MM.1S (cell line): ENCODE measurements at places on chromosomes 6 and 20.

DNA sequence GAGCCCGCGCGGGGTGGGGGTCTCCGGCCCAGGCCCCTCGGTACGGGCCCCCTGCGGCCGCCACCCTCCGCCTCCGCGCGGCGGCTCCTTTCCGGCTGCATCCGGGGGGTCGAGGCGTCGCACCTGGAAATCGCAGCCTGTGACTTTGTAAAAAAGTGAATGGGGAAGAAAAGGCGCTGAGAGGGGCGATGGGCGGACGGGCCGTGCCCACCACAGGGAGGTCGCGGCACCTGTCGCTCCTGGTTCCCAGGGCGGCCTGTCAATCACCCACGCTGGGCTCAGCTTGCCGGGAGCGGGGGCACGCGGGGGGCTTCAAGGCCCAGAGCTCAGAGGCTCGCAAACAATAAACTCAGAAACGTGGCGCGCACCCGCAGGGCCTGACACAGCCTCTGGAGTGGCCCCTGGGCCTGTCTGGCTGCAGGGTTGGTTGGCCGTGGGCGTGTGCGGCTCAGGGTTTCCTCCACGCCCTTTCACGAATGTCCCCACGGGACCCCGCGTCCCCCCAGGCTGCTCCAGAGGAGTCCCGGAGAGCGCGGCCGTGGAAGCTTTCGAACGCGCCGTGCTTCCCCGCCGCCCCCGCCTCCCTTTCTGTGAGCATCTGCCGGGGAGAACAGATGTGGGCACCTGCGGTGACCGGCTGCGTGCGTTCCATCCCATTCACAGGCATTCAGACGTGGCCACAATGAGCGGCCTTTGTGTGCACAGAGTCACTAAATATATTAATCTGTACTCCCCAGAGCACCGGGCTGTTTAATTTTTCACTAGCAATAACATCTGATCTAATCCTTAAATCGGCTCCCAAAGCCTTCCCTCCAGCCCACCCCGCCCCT lies 6.1 kb upstream of the DLL1 start:
- H3K4me1 ChIP-seq = no peaks in the 10 kb centered on the region
- H3K27ac ChIP-seq = no peak overlapping the region
- no peaks in the 10 kb centered on the region for H3K36me3 ChIP-seq

GRCh38 chr20:62791301-62792181 lies 4.7 kb upstream of the MRGBP start:
- H3K27ac ChIP-seq = no peak overlapping the region
- H3K27me3 ChIP-seq = peaks cover 43% of the 10 kb centered on the region
- peak; percentile 72 for DNase-seq
- no peak overlapping the region for H3K4me3 ChIP-seq
- peaks cover 6% of the 10 kb centered on the region for H3K4me1 ChIP-seq

DNA sequence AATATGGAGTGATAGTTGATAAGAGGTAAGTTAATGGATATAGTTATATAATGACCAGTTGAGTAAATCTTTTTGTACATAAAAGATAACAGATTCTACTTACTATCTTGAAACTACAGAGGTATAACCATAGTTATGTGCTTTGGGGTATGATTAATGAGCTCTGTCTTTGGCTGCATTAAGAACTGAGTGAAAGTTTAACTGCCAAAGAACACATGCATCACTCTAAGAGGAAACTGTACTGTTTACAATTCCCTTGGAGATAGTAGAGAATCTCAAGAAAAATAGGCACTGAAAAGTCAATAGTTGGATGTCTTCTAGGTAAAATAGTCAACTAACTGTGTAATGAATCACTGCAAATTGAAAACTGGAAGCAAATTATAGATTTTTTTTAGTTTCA lies 1129.5 kb downstream of the EPHA7 start:
- H3K4me3 ChIP-seq = no peak overlapping the region
- no peak overlapping the region for H3K27ac ChIP-seq
- no peaks in the 10 kb centered on the region for H3K4me1 ChIP-seq
- no peaks in the 10 kb centered on the region for H3K36me3 ChIP-seq
- DNase-seq = no peak

DNA sequence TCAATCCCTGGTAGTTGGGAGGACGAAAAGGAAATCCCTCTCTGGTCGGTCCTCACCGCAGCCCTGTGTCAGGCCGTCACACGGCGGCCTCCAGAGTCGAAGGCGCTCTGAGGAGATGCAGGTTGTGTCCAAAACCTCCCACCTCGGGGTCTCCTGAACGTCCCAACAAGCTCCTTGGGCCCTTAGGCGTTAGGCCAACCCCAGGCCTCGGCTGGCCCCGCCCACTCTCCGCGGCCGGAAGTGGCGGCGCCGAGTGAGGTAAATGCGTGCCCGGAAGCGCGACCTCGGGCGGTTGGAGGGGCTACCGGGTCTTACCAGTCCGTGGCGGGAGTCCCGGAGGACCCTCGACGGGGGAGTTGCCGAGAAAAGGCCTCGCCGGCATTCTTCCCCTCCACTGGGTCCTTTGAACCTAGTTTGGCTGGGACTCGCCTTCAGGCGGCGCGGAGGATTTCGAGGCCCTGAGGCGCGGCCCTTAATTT lies at the start of gene TDRD6:
Gene TDRD6 (plus strand): TSS at position 267 of the 479 bp plus-strand sequence. CDS start 244 bp downstream, outside the sequence.
- no peak for DNase-seq
- H3K36me3 ChIP-seq = no peaks in the 10 kb centered on the region
- no peaks in the 10 kb centered on the region for H3K4me1 ChIP-seq
- no peak within 1 kb of the TSS for H3K27ac ChIP-seq
- no peaks in the 10 kb centered on the region for H3K27me3 ChIP-seq

GRCh38 chr6:85172705-85173104 lies 277.2 kb upstream of the NT5E start:
- no peaks in the 10 kb centered on the region for H3K36me3 ChIP-seq
- H3K27me3 ChIP-seq = no peaks in the 10 kb centered on the region
- H3K4me1 ChIP-seq = no peaks in the 10 kb centered on the region
- H3K4me3 ChIP-seq = no peak overlapping the region
- DNase-seq = no peak
- H3K27ac ChIP-seq = no peak overlapping the region

DNA sequence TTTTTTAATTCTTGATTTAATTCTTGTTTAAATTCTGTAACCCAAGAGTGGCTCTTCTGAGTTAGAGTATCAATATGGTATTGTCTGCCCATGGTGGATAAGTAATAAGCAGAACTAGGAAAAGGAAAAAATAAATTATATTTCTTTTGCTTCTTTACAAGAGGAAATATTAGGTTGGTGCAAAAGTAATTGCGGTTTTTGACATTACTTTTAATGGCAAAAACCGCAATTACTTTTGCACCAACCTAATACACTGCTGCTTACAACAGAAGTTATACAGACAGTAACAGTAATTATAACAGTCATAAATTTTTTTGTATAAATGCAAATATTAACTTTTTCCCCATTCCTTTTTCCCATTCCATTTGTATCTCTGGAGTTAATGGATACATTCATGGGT lies 65.6 kb downstream of the HS3ST5 start:
- DNase-seq = no peak
- H3K27ac ChIP-seq = no peak overlapping the region
- H3K36me3 ChIP-seq = no peaks in the 10 kb centered on the region
- no peak overlapping the region for H3K4me3 ChIP-seq

DNA sequence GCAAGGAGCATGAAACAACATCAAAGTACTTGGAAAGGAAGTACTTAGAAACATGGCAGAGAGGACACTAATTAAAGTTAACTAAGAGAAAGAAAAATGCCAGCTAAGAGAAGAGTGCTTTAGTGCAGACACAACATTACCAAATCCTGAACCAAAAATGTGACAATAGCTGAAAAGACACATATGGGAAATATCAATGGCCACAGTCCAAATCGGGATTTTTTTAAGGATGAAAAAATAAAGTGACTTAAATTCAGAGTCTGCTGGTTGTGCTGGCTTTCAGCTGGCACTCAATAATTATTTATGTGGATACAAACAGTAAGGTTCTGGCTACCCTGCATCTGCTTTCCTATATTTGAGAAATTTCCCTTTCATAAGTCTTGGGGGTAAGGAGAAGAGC lies 12.6 kb upstream of the DST start:
- no peaks in the 10 kb centered on the region for H3K27me3 ChIP-seq
- peaks cover 10% of the 10 kb centered on the region for H3K4me1 ChIP-seq
- H3K4me3 ChIP-seq = no peak overlapping the region
- DNase-seq = no peak
- no peaks in the 10 kb centered on the region; the same call in 1 of the 2 replicates for H3K36me3 ChIP-seq
- H3K27ac ChIP-seq = no peak overlapping the region

- peaks cover 27% of the 10 kb centered on the region for H3K4me1 ChIP-seq
- no peak overlapping the region for H3K4me3 ChIP-seq
- H3K27me3 ChIP-seq = no peaks in the 10 kb centered on the region
- peak overlapping the region; percentile 80 for H3K27ac ChIP-seq
- DNase-seq = peak; percentile 39
- H3K36me3 ChIP-seq = no peaks in the 10 kb centered on the region
Measured at GRCh38 chr20:53621482-53622246, 28.0 kb upstream of the ZNF217 start.

DNA sequence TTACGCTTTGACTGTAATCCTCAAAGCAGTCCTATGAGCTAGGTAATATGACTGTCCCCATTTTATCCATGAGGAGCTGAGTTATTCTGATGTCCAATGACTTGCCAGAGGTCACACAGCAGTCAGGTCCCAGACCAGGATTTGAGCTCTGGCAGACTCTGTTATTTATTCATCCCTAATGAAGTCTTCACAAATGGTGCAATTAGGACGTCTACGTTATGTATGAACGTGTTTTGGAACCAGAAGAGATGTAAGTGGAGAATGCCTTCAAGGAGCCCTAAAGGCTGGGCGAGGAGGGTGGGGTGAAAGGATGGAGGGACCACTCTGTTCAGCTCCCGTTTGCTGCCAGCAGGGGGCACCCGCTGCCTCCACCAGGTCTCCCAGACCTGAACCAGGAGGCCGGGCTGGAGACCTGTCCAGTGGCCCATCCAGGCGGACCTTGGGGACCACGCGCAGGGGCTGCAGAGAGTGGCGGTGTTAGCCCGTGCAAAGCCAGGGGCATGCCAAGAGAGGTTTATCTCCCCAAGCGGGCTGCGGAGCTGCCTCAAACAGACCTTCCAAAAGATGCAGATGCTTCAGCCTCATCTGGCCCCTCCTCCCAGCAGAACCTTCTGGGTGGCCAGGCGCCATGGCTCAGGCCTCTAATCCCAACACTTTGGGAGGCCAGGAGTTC lies 15.2 kb upstream of the ZNF335 start:
- DNase-seq = peak; percentile 67
- H3K4me3 ChIP-seq = no peak overlapping the region
- H3K4me1 ChIP-seq = no peaks in the 10 kb centered on the region
- no peaks in the 10 kb centered on the region for H3K36me3 ChIP-seq
- no peak overlapping the region for H3K27ac ChIP-seq
- peaks cover 4% of the 10 kb centered on the region; the same call in 1 of the 2 replicates for H3K27me3 ChIP-seq

- H3K4me1 ChIP-seq = no peaks in the 10 kb centered on the region
- no peaks in the 10 kb centered on the region for H3K36me3 ChIP-seq
- H3K27me3 ChIP-seq = no peaks in the 10 kb centered on the region
- no peak overlapping the region for H3K27ac ChIP-seq
- DNase-seq = no peak
- no peak overlapping the region for H3K4me3 ChIP-seq
Measured at GRCh38 chr6:79423216-79423615, 114.0 kb downstream of the LCA5 start.

DNA sequence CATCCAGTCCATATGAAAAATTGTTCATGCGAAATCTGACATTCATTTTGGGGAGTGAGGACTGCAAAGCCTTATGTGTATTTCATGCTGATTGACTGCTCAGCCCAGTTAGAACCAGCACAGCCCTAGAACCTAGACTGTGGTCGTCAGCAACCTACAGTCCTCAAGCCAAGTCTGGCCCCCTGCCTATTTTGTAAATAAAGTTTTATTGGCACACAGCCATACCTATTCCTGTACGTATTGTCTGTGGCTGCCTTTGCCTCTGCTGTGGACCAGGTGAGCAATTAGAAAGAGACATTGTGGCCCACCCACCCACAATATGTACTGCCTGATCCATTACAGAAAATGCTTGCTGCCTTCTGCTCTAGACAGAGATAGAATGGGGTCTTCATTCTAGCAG lies 391.0 kb downstream of the TAF4 start:
- H3K27ac ChIP-seq = no peak overlapping the region
- DNase-seq = no peak
- no peaks in the 10 kb centered on the region for H3K4me1 ChIP-seq
- no peak overlapping the region for H3K4me3 ChIP-seq
- no peaks in the 10 kb centered on the region for H3K36me3 ChIP-seq

- H3K36me3 ChIP-seq = no peaks in the 10 kb centered on the region
- H3K27ac ChIP-seq = no peak overlapping the region
- DNase-seq = no peak
Measured at GRCh38 chr6:80435457-80435856, 329.0 kb downstream of the BCKDHB start.

DNA sequence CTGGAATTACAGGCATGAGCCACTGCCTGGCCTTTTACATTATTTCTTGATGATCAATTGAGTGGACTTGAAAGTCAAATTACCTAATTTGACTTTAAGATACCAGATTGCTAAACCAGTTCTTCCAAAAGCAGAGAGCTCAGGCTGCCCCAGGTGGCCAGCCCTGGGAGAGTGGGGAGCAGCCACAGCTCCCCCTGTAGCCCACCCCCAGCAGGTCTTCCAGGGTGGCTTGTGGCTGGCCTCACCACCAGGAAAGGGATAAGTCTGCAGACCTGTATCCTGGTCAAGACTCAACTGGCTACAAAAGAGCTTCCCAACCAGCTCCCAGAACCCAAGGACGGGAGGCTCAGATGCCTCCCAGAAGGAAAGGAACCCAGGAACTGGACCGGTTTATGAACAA lies 23.8 kb upstream of the AKAP12 start:
- H3K36me3 ChIP-seq = no peaks in the 10 kb centered on the region
- H3K27ac ChIP-seq = no peak overlapping the region
- no peak for DNase-seq
- H3K4me3 ChIP-seq = no peak overlapping the region
- H3K4me1 ChIP-seq = no peaks in the 10 kb centered on the region

DNA sequence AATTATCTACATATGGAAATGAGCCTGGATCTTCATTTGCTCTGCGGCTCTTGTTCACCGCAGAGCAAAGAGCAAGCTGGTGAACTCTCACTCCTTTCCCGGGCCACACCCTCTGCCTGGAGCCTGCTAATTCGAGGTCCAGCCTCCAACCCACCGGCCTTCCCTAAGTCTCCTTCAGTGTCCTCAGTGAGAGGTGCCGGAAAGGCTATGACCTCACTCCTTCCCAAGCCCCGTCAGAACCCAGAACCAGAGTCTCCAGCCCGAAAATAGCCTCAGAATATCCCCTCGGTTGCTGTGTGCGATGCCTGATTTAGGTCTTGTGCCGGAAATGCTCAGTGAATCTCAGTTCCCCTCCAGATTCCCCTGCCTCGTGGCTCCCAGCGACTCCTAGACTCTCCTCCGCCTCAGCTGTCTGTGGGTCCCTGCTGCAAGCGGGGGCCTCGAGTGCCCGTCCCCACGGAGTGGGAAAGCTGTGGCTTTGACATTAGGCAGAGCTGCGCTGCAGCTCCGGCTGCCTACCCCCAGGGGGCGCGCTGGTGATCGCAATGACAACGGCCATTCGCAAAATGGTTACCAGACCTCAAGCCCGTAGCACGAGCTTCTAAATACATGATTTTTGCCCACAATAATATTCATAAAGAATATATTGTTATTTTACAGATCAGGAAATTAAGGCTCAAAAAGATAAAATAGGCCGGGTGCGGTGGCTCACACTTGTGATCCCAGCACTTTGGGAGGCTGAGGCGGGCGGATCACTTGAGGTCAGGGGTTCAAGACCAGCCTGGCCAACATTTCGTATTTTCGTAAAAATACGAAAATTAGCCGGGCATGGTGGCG lies 4.1 kb upstream of the BNIP5 start:
- peak overlapping the region; percentile 39; the same call in 1 of the 2 replicates for H3K4me3 ChIP-seq
- H3K4me1 ChIP-seq = peaks cover 16% of the 10 kb centered on the region
- DNase-seq = peak; percentile 63
- H3K27ac ChIP-seq = no peak overlapping the region
- no peaks in the 10 kb centered on the region for H3K36me3 ChIP-seq

GRCh38 chr20:3842348-3842930 lies 4.2 kb upstream of the MAVS start:
- DNase-seq = no peak
- no peak overlapping the region for H3K27ac ChIP-seq
- peaks cover 25% of the 10 kb centered on the region for H3K4me1 ChIP-seq
- no peaks in the 10 kb centered on the region for H3K36me3 ChIP-seq
- no peaks in the 10 kb centered on the region for H3K27me3 ChIP-seq
